ENCODE measurements at places on chromosomes 5 and 9. TPM values are rescaled to one million over a fixed set of nuclear protein-coding genes. Genes with fewer than 3 reads are reported as not detected.

- no peak for DNase-seq
- no peaks in the 10 kb centered on the region for H3K36me3 ChIP-seq
- no peak overlapping the region for H3K27ac ChIP-seq
Observed at GRCh38 chr9:92706218-92706940, 36.4 kb upstream of the IPPK start.

RBM22 gene
- total RNA-seq, result 46.9 TPM

DNA sequence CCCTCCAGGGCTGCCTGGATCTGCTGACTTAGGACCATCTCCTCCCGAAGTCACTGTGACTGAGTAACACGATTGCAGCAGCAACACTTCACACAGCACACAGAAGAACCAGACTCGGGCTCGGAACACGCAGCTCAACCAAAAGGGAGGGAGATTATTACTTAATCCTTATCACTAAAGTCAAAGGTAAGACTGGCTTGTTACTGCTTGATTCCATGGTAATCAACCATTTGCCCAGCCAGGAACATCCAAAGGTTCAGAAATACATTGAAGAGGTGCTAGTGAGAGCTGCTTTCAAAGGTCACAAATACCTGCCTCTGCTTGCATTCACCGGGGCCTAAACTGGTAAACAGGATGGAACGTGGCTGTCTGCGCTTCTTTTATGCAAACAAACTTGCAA lies 7.7 kb downstream of the FBP1 start:
- no peaks in the 10 kb centered on the region for H3K27me3 ChIP-seq
- no peak overlapping the region for H3K4me3 ChIP-seq
- no peaks in the 10 kb centered on the region for H3K4me1 ChIP-seq
- no peak overlapping the region for H3K27ac ChIP-seq
- H3K36me3 ChIP-seq, result no peaks in the 10 kb centered on the region
- no peak for DNase-seq

CER1 gene
- total RNA-seq, result not detected

- H3K27ac ChIP-seq, result no peak overlapping the region
- DNase-seq, result no peak
- H3K36me3 ChIP-seq, result no peaks in the 10 kb centered on the region
- H3K4me3 ChIP-seq, result no peak overlapping the region
- H3K4me1 ChIP-seq, result no peaks in the 10 kb centered on the region
Observed at GRCh38 chr5:39226100-39226451, 6.7 kb upstream of the FYB1 start.

CFAP157 gene
- total RNA-seq, result 0.78 TPM

DNA sequence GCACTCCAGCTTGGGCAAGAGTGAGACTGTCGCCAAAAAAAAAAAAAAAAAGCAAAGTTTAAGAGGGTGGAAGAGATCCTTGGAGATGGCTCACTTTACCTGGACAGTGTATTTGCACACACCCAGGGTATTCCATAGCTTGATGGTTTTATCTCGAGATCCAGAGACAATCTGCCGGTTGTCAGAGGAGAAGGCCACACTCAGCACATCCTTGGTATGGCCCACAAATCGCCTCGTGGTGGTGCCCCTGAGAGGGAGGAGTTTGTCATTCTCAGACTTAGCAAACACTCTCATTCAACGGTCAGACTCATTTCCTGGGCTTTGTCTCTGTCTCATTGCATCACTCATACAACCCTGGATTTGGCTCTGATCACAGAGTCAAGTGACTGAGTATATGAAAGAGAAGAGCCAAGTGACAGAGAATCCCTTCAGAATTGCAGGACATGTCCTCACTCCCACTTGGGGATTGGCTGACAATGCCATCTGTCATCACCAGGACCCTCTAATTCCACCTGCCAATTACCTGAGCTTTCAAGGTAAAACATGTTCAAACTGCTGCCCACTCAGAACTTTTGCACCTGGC lies 2.2 kb downstream of the RACK1 start:
- H3K4me1 ChIP-seq, result peaks cover 14% of the 10 kb centered on the region
- DNase-seq, result no peak
- H3K4me3 ChIP-seq, result no peak overlapping the region
- H3K27ac ChIP-seq, result no peak overlapping the region
- no peaks in the 10 kb centered on the region for H3K27me3 ChIP-seq

- H3K4me3 ChIP-seq, result no peak overlapping the region
- no peaks in the 10 kb centered on the region for H3K4me1 ChIP-seq
- H3K27me3 ChIP-seq, result no peaks in the 10 kb centered on the region
- H3K36me3 ChIP-seq, result no peaks in the 10 kb centered on the region
- H3K27ac ChIP-seq, result no peak overlapping the region
- no peak for DNase-seq
Observed at GRCh38 chr5:66224274-66224673, 80.2 kb downstream of the SREK1 start.

DNA sequence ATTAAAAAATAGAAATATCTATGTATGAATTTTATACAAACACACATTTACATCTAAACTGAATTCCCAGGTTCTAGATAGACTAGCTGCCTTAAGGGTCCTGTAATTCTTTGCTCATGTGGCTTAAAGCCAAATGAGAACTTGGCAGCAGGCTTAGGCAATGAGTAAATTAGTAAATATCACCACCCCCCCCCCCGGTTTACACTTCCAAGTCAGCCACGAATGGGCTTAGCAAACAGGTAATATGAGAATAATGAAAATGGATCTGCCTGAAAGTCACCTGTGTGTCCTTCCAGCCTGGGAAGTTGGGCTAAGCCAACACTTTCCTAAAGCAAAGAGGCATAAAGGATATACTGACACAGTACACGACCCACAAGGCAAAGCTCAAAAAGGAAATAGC lies 108.6 kb downstream of the KLHL3 start:
- no peak for DNase-seq
- no peak overlapping the region for H3K4me3 ChIP-seq
- peaks cover 8% of the 10 kb centered on the region for H3K4me1 ChIP-seq
- no peaks in the 10 kb centered on the region for H3K36me3 ChIP-seq
- H3K27ac ChIP-seq, result no peak overlapping the region

- DNase-seq, result no peak
- H3K4me3 ChIP-seq, result no peak overlapping the region
- no peak overlapping the region for H3K27ac ChIP-seq
- H3K4me1 ChIP-seq, result no peaks in the 10 kb centered on the region
Observed at GRCh38 chr5:119410448-119411159, 41.7 kb upstream of the HSD17B4 start.

- H3K36me3 ChIP-seq, result no peaks in the 10 kb centered on the region
- no peak for DNase-seq
- H3K4me1 ChIP-seq, result no peaks in the 10 kb centered on the region
- H3K27ac ChIP-seq, result no peak overlapping the region
- H3K4me3 ChIP-seq, result no peak overlapping the region
Observed at GRCh38 chr9:97617939-97618416, 15.2 kb downstream of the TSTD2 start.

GRCh38 chr9:94643176-94643575 lies 3.9 kb upstream of the FBP1 start:
- H3K4me1 ChIP-seq, result peaks cover 5% of the 10 kb centered on the region
- H3K4me3 ChIP-seq, result no peak overlapping the region
- H3K36me3 ChIP-seq, result no peaks in the 10 kb centered on the region
- DNase-seq, result no peak
- H3K27ac ChIP-seq, result no peak overlapping the region

DNA sequence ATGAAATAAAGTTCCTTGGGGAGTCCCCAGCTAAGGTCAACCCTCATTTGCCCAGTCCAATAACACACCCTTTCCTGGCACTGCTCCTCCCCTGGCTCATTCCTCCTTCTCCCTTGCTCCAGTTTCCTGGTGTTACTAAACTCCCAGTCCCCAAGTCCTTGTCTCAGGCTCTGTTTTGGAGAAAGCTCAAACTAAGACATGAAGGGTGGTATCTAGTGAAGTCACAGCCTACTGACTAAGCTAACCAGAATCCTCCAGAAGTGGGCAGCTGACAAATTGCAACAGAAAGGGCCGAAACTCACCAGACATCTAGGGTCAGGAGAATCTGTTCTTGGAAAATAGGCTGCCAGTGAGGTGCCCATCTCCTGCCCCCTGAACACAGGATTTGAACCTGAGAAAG lies 118.7 kb upstream of the NEK6 start:
- H3K36me3 ChIP-seq, result no peaks in the 10 kb centered on the region
- H3K4me1 ChIP-seq, result no peaks in the 10 kb centered on the region
- no peaks in the 10 kb centered on the region for H3K27me3 ChIP-seq
- no peak overlapping the region for H3K27ac ChIP-seq
- no peak for DNase-seq

AJM1 gene
- 0.63 TPM for total RNA-seq

DNA sequence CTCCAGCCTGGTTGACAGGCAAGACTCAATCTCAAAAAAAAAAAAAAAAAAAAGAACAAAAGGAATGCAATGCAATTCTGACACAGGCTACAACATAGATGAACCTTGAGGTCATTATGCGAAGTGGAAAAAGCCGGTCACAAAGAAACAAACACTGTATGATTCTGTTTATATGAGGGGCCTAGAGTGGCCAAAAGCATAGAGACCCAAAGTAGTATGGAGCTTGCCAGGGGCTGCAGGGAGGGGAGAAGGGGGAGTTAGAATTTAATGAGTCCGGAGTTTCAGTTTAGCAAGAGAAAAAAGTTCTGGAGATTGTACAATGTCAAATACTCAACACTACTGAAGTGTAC lies 33.2 kb upstream of the ASS1 start:
- H3K27ac ChIP-seq, result no peak overlapping the region
- H3K4me1 ChIP-seq, result no peaks in the 10 kb centered on the region
- H3K36me3 ChIP-seq, result no peaks in the 10 kb centered on the region

IL31RA gene
- total RNA-seq, result 0.24 TPM

FUT7 gene
- total RNA-seq, result not detected

GFPT2 gene
- total RNA-seq, result 42.4 TPM

DPH7 gene
- total RNA-seq, result 35.0 TPM

DNA sequence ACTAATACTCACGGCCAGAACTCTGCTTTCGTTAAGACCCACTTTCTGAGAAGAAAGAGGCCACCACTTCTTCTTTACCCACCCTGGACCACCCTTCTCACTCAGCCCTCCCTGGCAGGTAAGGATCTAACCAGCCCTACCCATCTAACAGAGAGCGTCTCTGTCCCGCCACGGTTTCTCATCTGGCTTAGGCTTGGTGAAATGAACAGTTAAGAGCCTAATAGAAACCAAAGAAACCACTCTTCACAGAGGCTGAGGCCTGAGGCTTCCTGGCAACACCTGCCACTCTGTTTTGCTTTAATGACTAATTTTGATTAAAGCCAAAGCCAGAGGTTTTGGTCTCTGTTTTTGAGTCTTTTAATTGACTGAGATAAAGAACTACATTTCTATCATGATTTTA lies 354.1 kb upstream of the SLC30A5 start:
- H3K27ac ChIP-seq, result no peak overlapping the region
- no peaks in the 10 kb centered on the region for H3K4me1 ChIP-seq
- H3K4me3 ChIP-seq, result no peak overlapping the region
- H3K27me3 ChIP-seq, result no peaks in the 10 kb centered on the region
- no peaks in the 10 kb centered on the region for H3K36me3 ChIP-seq

CARD6 gene
- 5.5 TPM for total RNA-seq

PRELID2 gene
- total RNA-seq, result 45.9 TPM

GPBP1 gene
- 96.1 TPM for total RNA-seq

NEUROG1 gene
- not detected for total RNA-seq
